ENCODE measurements at places on chromosomes 2 and 18. TPM values are rescaled to one million over a fixed set of nuclear protein-coding genes. Genes with fewer than 3 reads are reported as not detected.

- no peak for DNase-seq
These were observed 509 bp downstream of the PIEZO2 start for GRCh38 chr18:11148680-11149440.

GRCh38 chr2:17583166-17583565 is 42.7 kb downstream of the VSNL1 start:
- no peak for DNase-seq

DNA sequence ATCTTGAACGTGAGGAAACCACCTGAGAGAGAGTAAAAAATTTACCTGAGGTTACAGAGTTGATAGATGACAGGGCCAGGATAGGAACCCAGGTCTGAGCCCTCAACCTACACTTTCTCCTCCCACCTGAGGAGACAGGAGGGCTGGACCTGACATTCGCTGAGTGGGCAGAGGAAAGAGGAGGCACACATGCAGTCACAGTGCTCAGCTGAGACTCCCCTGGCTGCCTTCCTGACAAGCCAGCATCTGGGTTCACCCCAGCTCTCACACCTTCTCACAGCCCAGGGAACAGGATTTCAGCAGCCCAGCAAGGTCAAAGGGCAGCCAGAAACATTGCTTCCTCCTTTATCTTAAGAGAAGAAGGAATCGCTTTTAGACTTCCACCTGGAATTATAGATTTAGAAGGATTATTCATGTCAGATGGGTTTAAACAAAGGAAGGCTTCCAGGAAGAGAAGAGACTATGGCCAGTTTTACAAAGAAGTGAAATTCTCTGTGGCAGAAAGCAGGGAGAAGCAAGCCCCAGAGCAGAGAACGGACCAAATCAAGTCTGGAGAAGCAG is 18.1 kb upstream of the PKDCC start:
- DNase-seq = no peak

The SLC4A3 gene
- 0.29 TPM for polyA plus RNA-seq

The IL1F10 gene
- not detected for polyA plus RNA-seq

GRCh38 chr18:46772357-46772756 is 15.5 kb upstream of the ST8SIA5 start:
- DNase-seq = no peak

The CDK15 gene
- not detected for polyA plus RNA-seq

The KCNE4 gene
- 0.02 TPM for polyA plus RNA-seq

DNA sequence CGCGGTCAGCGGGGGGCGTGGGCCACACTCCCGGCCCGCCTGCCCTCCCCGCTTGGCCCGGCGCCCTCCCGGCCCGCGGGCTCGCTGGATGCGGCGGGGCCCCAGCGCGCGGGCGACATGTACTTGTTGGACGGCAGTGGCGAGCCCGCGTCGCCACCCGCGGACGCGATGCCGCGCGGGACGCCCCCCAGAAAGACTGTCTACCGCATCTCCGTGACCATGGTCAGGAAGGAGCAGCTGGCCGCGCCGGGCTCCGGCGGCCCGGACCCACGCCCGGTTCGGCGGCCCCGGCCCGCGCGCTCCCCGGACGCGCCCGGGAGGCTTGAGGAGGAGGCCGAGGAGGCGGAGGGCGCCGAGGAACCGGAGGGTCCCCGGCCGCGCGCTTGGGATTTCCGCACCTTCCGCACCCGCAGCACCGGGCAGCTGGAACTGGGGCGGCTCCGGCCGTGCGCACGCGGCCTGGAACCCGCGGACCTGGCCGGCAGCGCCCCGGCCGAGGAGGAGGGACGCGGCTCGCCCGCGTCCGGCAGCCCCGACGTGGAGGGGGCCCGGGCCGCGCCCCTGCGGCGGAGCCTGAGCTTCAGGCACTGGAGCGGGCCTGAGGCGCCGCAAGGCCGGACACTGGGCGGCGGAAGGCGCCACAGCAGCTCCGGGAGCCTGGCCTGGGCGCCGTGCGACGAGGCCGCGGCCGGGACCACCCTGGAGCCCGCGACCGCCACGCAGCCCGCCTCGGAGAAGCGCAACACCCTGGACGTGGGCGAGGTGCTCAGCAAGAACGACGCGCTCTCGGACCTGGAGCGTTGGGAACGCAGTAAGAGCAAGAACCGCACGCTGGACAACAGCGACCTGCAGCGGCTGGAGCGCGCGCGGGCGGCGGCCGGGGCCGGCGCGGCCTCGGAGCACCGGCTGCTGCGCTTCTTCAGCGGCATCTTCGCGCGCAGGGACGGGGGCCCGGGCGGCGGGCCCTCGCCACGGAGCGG is 176.4 kb downstream of the AGAP1 start:
- peak; percentile 59 for DNase-seq

- no peak for DNase-seq
These were observed 152.6 kb downstream of the RTN4 start for GRCh38 chr2:54897420-54898310.

DNA sequence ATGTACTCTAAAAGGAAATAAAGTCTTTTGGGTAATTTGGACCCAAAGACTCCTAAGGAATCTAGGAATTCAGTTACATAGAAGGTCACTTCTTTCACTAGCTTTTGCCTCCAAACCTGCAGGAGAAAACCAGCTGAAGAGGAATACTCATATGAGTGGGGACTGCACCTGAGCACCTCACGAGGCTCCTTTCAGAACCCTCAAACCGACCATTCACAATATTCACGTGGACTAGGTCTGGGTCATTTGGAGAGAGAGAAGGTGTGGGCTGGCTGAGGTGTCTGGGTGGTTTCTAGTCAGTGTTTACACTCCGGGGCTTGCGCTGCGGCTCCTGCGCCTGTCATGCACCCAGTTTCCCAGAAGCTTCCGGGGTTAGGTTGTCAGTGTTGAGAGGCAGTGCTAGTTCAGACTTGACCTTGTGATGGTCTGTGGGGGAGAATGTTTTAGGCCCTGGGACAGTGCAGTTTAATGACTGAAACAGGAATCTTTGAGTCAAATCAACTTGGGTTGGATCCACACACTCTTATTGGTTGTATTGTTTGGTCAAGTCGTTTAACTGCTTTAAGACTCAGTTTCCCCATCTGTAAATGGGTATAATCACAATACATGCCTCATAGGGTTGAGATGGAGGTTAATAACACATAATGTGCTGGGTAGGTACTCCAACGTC is 78.4 kb downstream of the LIMS1 start:
- no peak for DNase-seq

DNA sequence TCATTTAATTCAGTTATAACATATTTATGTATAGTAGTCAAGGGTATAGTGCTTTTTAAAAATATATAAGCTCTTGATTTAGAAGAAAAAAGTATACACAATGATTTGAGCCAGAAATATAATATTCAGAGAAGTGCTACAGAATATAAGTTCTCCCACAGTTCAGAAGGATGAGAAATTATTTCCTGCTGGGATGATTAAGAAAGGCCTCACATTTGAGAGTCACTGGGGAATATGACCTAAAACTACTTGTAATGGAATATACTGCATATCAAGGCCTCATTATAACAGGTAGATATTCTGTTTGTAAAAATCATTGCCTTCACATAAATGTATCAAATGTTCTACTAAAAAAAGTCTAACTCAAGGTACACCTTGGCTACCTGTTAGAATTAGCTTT is 203.5 kb downstream of the MBD2 start:
- DNase-seq = no peak

The PARD3B gene
- 2.2 TPM for polyA plus RNA-seq

The GKN2 gene
- not detected for polyA plus RNA-seq

- DNase-seq = no peak
These were observed 40.9 kb upstream of the MAPK4 start for GRCh38 chr18:50518787-50519546.

The SPATA3 gene
- polyA plus RNA-seq = not detected

DNA sequence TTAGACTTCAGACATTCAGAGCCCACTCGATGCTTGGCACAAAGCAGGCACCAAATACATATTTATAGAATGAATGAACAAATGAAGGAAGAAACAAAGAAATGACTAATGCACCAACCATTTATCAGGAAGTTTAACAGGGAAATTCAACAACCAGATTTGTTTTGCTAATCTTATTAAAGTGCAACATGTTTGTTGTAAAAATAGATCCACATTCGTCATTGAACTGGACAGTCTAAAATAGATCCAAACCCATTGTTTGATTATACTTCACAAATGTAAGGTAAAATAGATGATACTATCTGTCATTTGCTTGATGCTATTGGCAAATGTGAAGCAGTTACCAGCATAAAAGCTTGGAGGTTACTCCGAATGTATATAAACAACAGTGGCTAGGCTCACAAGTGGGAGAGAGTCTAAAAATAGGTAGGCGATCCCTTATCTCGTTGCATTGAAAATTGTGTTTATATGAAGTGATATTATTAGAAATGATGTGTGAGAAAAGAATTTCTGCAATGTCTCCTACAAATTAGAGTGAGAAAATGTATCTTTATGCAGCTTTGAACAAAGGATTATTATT is 246.2 kb downstream of the NEDD4L start:
- peak; percentile 90 for DNase-seq

The MAP3K19 gene
- not detected for polyA plus RNA-seq

DNA sequence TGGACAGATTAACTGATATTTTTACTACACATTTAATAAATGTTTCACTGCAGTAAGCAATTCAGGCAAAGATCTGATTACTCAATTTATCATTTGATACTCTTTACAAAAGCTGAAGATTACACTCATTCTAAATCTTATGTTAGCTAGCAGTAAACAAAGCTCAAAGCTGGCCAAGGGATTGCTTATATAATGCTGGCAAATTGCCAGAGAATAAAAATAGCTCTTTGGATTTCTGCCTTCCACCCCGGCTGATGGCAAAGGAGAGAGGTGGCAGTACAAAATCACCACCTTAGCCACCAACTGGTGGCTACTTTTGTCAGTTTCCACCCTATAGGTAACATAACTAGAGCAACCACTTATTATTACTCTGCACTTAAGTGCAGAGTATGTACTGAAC is 320.5 kb downstream of the FSIP2 start:
- DNase-seq = peak; percentile 44
